DND-41 (cell line): ENCODE measurements at places on chromosomes 13 and 19.

DNA sequence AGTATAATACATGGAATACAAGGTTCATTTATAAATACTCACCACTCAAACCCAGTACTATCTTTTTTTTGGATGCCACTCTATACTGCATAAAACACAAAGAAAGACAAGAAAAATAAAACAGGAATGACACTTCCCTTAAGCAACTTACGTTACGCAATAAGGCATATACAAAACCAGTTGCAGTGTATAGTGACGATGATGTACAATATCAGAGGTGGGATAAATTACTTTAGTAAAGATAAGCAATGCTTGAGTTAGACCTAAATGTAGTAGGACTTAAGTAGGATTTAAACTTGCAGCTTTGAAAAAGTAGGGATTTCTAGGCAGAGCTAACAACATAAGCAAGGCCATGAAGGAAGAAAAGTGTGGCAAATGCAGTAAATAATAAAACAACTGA is 374.9 kb downstream of the SPRY2 start:
- DNase-seq: no peak

DNA sequence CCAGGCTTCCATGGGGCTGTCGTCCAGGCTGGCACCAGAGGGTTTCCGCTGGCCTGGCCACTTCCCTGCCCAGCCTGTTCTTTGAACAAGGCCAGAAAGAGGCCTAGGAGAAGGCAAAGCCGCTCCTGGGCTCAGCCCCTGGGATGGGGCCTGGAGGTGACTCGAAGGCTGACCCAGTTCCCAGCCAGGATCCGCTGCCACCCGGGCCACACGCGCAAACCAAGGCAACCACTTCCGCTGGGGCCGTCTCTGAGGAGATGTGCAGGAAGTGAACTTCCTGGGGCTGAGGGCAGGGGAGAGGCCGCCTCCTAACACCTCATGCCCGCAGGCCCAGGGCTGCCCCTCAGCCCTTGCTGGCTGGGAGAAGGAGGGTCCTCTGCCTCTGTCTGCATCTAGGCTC is 15.2 kb downstream of the PLEKHF1 start:
- peak; percentile 93 for DNase-seq

DNA sequence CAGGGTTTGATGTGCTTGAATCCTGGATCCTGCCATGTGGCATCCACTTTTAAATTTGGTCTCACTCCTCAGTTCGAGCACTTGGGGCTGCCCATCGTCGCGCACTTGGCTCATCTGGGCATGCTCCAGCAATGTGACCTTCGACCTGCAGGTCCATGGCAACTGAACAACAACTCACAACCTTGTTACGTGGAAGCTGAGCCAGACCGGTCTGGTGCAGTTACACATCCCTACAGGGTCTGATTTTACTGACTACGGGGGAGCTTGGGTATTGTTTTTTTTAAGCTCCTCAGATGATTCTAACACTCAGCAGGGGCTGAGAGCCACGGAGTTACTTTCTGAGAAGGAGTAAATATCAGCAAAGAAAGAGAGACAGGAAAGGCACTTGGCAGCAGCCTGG is 769.6 kb downstream of the UQCRFS1 start:
- DNase-seq: no peak

GRCh38 chr19:5356918-5357317 is 16.3 kb upstream of the PTPRS start:
- no peak for DNase-seq

DNA sequence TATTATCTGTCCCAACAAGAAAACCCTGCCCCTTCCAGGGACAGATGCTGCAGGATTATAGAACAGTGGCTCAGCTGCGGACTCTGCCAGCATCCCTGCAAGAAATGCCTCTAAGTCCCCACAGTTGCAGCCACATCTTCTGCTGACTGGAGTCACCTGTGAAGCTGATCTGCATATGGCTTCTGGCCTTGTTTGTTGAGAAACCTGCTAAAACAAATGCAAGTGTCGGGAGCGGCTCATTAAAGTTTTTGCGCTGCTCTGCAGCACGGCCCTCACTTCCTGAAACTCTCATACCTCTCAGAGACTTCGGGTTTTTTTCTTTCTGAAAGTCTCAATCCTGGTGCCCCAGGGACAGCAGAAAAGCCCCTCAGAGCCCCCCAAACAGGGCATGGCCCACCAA is 725.0 kb downstream of the UQCRFS1 start:
- no peak for DNase-seq
